ENCODE measurements at places on chromosomes 12 and 14.

GRCh38 chr14:69298131-69299071 lies 38.4 kb downstream of the GALNT16 start:
- DNase-seq, result peak; percentile 52

- no peak for DNase-seq
These were observed 93.5 kb upstream of the ETV6 start for GRCh38 chr12:11555743-11556625.

DNA sequence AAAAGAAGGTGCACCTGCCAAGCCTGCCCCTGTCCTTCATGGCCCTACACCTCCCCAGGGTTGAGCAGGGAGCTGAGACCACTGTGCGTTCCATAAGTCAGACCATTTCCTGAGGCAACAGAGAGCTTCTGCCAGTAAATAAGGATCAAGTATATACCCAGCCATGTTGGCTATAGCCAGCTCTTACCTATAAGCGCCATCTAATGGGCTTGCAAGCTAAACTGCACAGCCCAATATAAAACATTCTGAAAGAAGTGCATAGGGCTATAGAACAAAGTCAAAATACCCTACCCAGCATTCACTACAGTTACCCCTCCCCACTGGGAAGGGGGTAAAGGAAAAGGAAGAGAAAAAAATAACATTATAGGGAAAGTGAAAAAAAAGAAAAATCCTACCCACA lies 59.3 kb upstream of the SCAF11 start:
- no peak for DNase-seq

DNA sequence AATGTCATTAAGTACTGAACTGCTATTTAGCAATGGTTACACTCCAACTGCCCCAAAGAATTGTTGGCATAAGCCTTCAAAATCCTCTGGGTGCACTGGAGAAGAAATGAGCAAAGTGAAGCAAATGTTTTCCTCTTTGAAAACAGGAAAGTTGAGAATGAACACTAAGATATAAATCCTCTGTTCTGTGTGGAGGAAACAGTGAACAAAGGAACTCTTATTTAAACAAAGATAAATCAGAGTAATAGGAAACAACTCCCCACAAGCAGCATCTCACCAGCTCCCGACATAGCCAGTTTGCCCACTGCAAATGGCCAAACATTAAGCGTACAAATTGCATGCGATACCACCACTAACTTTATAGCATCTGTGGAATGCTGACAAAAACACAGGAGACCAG lies 54.0 kb downstream of the BCAT1 start:
- DNase-seq, result no peak

- DNase-seq, result no peak
These were observed 492.2 kb downstream of the APAF1 start for GRCh38 chr12:99137124-99137855.

DNA sequence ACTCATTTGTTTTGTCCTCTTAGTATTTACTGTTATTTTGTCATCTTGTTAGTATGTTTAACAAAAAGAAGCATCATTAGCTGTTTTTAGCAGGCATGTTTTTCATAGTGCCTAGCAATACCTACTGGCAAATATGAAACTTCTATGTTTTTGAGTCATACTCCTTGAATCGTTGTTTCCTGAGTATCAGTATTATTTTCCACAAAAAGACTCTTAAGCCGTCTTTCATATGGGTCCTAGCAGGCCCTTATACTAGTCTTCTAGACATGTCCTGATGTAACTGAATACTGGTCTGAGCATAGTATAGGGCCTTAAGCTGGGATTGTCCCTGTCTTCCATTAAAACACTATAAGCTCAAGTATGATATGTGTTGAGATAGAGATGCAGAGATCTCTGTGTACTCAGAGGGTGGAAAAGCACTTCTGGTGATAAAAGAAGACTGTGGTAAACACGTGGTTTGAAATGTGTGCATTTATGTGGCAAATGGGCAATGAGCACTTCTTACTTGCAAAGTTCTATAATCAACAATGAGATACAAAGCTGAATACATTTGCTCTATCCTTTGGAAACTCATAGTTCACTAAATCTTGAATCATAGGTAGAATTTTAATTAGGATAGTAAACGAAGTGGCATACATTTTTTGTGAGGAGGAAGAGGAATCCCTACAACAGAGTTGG lies 348.8 kb downstream of the PDZRN4 start:
- no peak for DNase-seq

DNA sequence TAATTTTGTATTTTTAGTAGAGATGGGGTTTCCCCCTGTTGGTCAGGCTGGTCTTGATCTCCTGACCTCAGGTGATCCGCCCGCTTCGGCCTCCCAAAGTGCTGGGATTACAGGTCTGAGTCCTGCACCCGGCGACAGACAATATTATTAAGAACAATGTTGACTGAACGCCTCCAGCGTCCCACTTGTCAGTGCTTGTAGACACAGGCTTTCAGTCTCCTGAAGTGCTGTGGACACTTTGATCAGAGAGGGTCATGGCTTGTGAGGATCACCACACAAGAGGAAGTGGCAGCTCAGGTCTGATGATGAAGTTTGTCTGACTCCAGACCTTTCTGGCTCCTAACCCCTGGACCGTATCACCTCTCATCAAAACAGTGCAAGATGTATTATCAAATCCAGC lies 114.6 kb downstream of the CHST11 start:
- no peak for DNase-seq

GRCh38 chr12:114682106-114682784 lies 1.7 kb downstream of the TBX3 start:
- DNase-seq, result no peak

DNA sequence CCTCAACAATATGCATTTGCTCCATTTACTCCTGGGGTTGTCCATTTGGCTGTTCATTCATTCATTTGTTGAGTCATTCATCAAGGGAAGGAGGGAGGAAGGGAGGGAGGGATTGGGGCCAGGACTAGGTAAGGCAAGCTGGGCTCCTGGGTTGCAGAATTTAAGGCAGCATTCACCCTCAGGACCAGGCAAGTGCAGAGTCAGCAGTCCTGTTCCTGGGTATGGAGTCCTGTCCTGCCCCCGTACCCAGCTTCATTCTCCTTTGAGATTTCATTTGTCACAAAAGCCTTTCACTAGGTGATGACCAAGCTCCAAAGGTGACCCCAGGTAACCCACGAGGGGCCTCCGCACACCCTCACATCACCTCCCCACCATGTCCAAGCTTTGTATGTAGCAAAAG lies 178.1 kb downstream of the CHST11 start:
- DNase-seq, result no peak

DNA sequence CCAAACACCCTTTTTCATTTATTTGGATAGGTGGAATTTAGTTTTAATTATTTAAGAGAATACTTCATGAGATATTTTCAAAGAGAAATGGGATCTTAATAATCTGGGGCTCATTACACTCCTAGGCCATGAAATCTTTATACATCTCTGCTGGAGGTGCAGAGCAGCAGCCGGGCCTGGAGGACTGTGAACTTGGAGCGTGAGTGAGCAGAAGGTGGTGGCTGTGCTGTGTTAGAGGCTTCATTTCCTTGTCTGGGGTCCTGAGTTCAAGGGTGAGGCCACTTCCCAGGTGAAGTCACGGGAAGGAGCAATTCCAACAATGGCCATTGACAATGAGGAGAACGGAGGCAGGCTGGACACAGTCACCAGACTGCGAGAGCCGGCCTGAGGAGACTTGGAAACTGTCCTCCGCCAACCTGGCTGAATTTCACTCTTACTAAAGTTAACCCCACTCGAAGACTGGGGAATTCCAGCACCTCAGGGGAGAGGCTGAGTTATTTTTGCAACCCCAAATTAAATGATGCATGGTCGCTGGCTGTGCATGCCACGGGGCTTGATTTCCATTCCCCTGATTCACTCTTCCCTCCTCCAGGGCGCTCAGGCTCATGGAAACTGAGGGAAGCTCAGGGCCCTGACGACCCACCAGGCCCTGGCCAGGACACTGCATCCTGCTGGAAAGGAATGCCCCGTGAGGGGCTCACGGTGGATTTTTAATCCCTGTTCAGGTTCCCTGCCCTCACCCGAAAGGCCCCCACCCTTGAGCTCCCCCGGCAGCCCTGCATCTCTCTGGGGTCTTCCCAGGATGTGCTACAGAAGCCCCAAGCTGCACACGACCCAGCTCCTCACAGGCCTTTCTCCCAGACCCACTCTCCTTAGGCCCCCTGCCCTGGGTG lies 22.6 kb upstream of the TRAF3 start:
- DNase-seq, result no peak

DNA sequence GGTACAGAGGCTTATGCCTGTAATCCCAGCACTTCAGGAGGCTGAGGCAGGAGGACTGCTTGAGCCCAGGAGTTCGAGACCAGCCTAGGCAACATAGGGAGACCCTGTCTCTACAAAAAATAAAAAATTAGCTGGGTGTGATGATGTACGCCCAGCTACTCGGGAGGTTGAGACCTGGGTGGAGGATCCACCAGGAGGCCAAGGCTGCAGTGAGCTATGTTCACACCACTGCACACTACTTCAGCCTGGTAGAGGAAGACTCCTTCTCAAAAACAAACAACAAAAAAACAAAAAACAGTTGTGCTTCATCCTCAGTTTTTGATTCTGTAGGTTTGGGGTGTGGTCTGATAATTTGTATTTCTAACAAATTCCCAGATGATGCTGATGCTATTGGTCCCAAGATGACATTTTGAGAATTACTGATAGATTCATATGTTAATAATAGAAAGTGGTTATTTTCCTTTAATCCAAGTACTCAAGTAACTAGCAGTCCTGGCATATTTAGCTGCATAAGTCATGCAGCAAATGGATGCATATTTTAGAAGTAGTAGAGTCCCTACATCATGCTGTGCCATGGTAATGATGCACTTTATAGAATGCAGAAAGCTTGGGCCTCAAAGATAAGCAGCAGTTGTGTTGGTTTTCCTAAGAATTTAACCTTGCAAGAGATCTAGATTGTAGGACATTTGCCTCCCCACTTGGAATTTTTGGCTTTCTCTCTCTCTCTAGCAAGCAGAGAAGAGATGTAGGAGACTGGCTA lies 76.1 kb upstream of the PAWR start:
- DNase-seq, result no peak

GRCh38 chr12:46629331-46630229 lies 196.2 kb downstream of the SLC38A4 start:
- no peak for DNase-seq

GRCh38 chr12:114368685-114369452 lies 37.1 kb downstream of the TBX5 start:
- no peak for DNase-seq

- DNase-seq, result no peak
These were observed 56.9 kb downstream of the LIN52 start for GRCh38 chr14:74141703-74142102.

DNA sequence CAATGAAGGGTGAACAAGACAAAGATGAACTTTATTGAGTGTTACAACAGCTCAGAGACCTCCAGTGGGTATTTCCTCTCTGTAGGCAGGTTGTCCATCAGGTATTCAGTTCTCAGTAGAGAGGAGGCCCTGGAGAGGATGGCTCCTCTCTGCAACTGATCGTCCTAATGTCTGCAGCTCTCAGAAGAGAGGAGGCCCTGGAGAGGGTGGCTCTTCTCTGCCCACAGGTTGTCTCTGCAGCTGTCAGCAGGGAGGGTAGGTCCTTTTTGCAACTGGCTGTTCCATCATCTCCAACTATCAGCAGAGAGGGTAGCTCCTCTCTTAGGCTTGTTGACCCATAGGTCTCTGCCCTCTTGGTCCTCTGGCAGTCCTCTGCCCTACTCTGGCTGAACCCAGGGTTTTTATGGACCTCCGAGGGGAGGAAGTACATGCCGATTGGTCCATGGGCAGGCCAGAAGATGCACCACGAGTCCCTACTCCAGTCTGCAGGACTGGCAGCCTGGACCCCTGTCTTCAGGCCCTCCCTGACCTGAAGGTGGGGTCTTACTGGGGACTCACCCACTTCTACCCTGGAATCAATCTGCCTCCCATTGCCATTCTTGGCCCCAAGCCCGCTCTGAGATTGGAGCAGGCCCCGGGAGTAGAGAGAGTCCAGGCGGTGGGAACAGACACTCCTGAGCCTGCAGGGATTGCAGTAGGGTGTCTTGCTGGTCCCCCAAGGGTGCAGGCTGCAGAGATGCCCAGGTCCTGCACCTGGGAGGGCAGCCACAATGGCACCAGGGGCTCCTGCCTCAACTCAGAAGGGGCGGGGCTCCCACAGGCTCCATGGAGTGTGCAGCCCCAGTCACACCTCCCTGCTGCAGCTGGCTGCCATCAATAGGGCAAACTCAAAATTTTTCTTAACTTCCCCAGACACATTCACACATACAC lies 2.3 kb downstream of the TMEM116 start:
- no peak for DNase-seq

DNA sequence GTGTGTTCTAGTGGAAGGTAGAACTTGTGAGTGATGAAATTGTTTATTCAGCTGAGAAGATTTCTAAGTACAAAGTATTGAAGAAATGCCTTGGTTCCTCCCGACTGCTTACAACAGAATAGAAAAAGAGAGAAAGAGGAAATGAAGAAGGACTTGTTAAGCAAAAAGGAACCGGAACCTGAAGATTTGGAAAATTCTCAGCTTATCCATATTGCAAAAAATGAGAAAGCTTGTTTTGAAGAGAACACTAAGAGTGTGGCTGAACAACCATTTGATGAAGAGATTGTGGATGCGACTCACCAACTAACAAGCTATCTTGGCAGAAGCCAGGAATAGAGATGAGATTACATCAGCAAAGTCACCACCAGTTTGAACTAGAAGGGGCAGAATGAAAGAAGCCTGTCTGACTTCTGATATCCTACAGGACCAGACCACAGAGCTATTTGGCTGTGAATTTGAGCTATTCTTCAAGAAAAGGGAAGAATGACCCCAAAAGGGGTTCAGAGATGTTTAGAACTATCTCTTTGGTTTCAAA lies 15.1 kb downstream of the NDUFA9 start:
- DNase-seq, result no peak

GRCh38 chr12:2844786-2845185 lies 10.0 kb upstream of the NRIP2 start:
- DNase-seq, result no peak

DNA sequence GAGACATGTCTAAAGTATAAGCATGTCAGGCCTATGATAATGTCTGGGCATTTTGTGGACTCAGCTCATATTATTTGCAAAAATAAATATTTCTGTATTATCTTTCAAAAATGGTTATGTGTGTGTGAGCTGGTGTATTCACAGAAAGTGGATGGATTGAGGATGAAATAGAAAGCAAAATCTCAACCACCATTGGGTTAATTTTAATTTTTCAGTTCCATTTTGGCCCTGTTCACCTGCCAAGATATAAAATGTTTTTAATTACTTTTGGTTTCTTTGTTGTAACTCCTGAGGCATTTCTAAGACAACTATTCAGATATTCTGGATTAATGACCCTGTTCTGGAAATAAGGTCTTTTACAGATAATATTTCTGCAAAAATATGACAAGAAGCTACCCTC lies 232.7 kb upstream of the PPFIA2 start:
- DNase-seq, result no peak

GRCh38 chr12:91918431-91918830 lies 227.2 kb downstream of the BTG1 start:
- no peak for DNase-seq
